ENCODE measurements at places on chromosomes 1 and 21. TPM values are rescaled to one million over a fixed set of nuclear protein-coding genes. Genes with fewer than 3 reads are reported as not detected.

Gene LRRC39
- not detected for total RNA-seq

Gene POU3F1
- total RNA-seq: not detected

Gene IGSF9
- 2.0 TPM for total RNA-seq

Gene B3GALT6
- 34.1 TPM for total RNA-seq

Gene ZC3H12A
- 16.0 TPM for total RNA-seq

Gene KRTAP7-1
- not detected for total RNA-seq

Gene SLC25A33
- total RNA-seq: 6.2 TPM

Gene SLC45A1
- total RNA-seq: 0.22 TPM

Gene PGLYRP3
- not detected for total RNA-seq

Gene CELA3B
- not detected for total RNA-seq

Gene KIAA1614
- 5.1 TPM for total RNA-seq

Gene CLDN14
- 5.1 TPM for total RNA-seq

Gene DNAJC28
- total RNA-seq: 0.92 TPM

Gene TMPRSS2
- total RNA-seq: 9.1 TPM

Gene LORICRIN
- total RNA-seq: not detected

Gene AMY2B
- 2.9 TPM for total RNA-seq

Gene AKNAD1
- total RNA-seq: not detected

Gene NIBAN1
- 26.2 TPM for total RNA-seq

Gene TRAPPC3
- total RNA-seq: 95.9 TPM

Gene CADM3
- not detected for total RNA-seq

Gene TRIM58
- 6.0 TPM for total RNA-seq

Gene OR2L2
- not detected for total RNA-seq

Gene LAMTOR5
- 206 TPM for total RNA-seq

Gene NR5A2
- not detected for total RNA-seq

Gene RCOR3
- 14.2 TPM for total RNA-seq

Data from epithelial cell of proximal tubule (primary cell).